ENCODE measurements at places on chromosomes 3 and 15.
A peak's percentile ranks its signal among the peaks of the same experiment; 100 is the strongest.

- no peak for DNase-seq
Measured at GRCh38 chr15:80350941-80351610, 53.1 kb upstream of the ARNT2 start.

- DNase-seq = no peak
Measured at GRCh38 chr3:186583831-186584230, 13.3 kb downstream of the DNAJB11 start.

DNA sequence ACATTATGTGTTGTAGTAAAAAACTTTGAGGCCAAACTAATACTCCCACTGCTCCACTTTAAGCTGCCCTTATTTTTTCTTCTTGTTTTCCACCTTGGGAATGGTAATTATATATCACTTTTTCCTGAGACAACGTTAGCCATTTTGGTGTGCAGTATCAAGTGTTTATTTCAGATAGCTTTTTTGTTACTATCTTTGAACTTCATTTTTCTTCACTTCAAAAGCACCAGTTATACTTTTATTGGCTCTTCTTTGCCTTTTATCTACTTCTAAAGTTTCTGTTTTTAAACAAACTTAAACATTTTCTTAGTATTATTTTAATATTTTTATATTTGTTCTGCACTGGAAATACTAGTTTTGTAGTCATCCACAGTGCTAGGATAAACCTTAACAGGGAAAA, 6.5 kb downstream of the TOPAZ1 start:
- DNase-seq = no peak

DNA sequence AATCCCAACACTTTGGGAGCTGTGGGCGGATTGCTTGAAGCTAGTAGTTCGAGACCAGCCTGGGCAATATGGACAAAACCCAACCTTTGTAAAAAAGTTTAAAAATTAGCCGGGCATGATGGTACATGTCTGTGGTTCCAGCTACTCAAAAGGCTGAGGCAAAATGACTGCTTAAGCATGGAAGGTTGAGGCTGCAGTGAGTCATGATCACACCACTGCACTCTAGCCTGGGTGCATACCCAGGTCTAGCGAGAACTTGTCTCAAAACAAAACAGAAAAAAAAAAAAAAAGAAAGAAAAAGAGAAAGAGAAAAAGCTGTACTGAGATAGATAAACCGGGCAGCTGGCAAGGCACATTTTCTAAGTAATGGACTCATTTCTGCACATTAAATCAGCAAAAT, 10.6 kb downstream of the ARPP19 start:
- DNase-seq = no peak

GRCh38 chr3:172607305-172608121, 84.3 kb upstream of the TNFSF10 start:
- DNase-seq = no peak

DNA sequence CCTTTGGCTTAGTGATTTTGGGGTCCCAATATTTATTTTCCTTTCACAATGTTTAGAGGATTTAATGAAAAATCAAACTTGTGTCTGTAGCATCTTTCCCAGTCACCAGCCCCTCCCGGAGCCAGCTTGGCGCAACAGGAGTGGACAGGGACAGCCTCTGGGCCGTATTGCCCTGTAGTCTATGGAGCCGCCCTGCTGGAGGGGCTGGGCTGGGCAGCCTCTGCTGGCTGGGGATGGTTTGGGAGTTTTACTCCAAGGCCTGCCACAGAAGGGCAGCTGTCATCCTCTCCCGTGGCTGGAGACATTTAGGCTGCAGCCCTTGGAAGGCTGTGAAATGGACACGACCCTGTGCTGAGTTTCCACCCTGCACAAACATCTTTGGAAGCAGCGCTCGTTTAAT, 89.4 kb upstream of the RGMA start:
- DNase-seq = no peak

- no peak for DNase-seq
Measured at GRCh38 chr15:33960549-33960935, 7.8 kb upstream of the CHRM5 start.

DNA sequence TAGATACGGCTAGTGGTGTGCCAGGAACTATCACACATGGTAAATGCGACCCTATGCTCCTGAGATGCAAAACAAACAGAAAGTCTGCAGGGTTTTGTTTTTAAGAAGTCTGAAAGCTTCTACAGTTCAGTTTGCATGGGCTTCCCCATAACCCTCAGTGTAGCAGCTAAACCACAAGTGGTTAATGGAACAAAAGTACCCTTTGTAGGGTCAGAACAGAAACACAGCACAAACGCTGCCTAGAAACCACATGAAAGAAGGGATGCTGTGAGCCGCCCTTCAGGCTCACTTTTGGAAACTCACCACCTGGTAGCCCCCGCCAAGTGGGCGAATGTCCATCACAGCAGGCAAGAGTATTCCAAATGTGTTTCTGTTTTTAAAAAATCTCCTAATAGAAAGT, 46.2 kb downstream of the CTDSPL start:
- DNase-seq = no peak

GRCh38 chr3:63493101-63493500, 159.4 kb upstream of the SNTN start:
- DNase-seq = no peak

- no peak for DNase-seq
Measured at GRCh38 chr3:77242371-77242770, 202.5 kb downstream of the ROBO2 start.

- DNase-seq = peak; percentile 18
Measured at GRCh38 chr15:76098685-76099084, 38.9 kb downstream of the TMEM266 start.

DNA sequence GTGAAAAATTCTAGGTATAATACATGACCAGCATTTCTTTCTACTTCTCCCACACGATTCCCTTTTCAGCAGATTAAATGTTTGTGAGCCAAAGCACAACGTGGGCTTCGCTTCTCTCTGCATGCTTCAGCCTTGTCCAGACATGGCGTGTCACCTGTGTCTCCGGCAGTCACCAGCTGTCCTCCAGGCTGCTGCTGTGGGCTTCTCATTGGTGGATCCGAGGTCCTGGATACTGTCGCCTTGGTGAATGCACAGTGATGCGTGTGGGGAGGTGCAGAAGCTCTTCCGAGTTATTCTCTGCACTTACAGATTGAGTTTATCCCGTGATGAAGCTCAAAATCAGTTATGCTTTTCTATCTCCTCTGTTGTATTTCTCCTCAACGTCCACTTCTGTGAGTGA, 23.0 kb upstream of the GOLGA8J start:
- no peak for DNase-seq

DNA sequence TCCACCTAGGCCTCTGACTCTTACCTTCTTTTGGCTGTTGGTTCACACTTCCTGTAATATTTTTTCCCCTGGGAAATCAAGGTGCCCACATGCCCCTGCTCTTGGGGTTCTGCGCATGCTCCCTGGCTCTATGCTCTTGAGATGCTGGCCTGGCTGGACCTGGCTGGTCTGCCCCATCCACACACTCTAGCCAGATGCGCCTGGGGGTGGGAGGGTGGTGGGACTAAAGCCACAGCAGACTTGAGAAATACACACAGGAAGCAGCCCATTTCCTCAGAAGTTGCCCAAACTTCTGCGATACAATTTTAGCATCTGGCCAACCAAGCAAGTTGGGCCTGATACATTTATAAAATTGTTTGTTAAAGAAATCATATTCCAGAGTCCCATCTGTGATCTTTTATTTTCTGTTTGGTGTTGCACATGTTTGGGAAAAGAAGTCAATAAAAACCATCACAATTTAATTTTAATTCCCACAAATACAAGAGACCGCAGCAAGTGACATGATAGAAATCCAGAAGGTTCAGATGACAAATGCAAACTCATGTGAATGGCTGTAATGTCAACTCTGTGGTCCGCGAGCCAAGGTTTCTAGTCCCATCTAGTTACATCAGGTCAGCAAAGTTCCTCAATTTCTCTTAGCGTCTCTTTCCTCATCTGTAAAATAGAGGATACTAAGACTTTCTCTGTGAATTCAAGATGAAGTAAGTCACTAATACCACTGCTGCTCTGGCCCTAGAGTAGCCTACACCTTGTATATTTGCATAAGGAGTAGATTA, 55.9 kb upstream of the MEF2A start:
- no peak for DNase-seq

DNA sequence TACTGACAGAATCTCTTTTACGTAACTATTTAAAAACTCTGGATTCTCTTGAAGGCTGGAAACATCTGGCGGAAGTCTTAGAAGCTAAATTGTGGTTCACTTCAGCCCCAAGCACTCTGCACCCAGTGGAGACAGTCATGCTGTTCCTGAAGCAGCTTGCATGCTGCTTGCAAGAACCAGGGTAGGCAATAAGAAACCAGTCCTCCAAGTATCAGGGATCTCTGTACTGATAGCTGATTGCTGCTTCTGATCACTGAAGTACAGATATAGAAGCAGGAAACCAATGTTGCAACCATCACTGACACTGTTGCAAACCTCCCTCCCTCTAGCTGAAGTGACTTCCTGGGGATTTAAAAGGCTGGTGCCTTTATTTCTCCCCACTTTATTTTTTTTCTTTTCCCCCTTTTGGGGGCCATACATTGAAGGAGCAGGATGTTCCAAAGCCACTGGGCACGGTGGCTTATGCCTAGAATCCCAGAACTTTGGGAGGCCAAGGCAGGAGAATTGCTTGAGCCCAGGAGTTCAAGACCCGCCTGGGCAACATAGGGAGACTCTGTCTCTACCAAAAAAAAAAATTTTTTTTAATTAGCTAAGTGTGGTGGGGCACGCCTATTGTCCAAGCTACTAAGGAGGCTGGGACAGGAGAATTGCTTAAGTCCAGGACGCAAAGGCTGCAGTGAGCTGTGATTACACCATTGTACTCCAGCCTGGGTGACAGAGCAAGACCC, 15.3 kb downstream of the SPCS1 start:
- no peak for DNase-seq

DNA sequence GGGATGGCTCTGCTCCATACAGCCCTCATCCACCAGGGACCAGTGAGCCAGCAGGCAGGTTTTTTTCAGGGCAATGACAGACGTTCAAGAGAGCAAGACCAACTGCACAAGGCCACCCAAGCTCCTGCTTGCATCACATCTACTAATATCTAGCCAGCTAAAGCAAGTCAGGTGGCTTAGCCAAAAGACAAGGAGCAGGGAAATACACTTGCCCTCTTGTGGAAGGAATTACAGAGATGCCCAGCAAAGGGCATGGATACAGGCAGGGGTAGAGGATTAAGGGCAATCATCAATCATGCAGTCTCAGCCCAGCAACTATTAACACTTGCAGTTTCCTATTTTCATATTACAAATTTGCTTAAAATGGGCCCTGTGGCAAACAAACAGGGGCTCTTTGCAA, 81.5 kb upstream of the NTRK3 start:
- no peak for DNase-seq

Data from HuH-7 (cell line).